NCI-H226 (cell line): ENCODE measurements at places on chromosomes 1 and 21.
A peak's percentile ranks its signal among the peaks of the same experiment; 100 is the strongest.

GRCh38 chr1:246364415-246364941, 142.6 kb downstream of the SMYD3 start:
- no peak for DNase-seq

DNA sequence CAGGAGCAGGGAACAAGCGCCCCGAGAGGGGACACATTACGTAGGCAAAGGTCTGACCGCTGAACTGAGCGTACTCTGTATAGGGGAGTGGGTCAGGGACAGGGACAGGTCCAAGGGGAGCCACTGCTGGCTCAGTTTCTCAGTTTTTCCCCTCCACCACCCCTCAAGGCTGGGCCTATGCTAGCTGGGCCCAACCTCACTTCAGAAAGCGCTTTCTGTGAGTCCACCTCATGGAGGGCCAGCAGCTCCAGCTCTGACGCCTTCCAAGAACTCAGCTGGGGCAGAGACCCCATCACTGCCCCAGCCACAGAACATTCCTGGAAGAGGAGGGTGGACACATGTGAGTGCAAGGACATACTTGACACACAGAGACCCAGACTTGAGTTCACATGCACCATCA, 242.0 kb downstream of the FOXD2 start:
- no peak for DNase-seq

- DNase-seq, result no peak
These were observed 42.0 kb upstream of the RGS2 start for GRCh38 chr1:192766876-192767275.

DNA sequence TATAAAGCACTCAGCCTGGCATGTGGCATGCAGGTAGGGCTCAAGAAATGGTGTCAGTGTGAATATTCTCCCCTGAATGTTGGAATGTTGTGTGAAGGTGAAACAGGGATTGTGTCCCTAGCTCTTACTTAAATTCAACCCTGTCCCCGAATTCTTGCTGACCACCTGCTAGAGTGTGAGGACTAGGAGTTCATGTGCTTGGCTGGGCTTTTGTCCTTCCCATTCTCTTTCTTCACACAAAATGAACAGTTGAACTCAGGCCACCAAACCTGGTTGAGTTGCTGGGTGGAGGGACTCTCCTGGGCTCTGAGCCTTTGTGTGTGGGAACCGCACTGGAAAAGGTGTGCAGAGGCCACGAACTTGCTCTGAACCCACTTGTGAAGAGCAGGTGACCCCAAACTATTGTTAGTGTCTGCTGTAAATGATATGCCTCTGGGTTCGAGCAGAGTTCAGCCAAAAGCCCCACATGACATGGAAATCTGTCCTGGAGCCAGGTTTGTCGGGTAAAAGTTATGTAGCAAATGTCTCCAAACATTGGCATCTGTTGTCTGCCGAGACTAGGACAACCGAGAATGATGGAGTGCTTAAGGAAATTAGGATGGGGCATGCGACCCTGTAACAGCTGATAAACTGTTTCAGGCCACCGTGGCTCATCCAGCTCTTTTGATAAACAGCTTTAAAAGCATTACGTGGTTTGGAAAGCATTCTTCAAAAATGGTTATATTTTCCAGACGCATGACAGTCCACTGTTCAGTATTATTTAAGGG, 144.2 kb downstream of the DHRS3 start:
- peak; percentile 84 for DNase-seq

DNA sequence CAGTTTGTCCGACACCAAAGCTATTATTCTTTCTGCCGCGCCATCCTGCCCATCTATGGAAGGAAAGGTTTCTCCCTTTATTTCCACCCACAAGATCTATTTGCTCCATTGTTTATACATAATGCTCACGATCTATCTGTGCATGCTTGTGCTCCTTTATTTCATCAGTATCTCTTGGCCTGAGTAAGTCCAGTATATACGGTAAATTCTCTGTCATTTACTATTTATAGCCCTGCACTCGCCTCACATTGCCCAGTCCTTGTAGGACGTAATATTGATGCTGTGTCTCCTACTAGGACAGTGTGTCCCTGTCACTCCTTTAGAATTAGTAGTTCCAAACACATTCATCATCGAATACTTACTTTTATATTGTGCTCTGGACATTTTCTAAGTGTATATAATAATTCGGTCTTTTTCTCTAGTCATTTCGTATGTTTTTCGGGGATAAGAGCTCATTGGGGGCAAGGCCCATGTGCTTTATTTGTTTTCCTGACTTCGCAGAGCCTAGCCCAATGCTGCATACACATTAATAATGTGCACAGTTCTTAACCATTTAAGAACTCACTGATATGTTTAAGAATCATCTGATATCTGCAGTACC, 3.1 kb upstream of the NID1 start:
- no peak for DNase-seq
